Left lung (tissue), 14 donors: ENCODE measurements at places on chromosomes 16 and 17. TPM values are rescaled to one million over a fixed set of nuclear protein-coding genes. Genes with fewer than 3 reads are reported as not detected.

MYL4 gene
- 4.6 TPM for polyA plus RNA-seq

IGFALS gene
- polyA plus RNA-seq = 2.0 TPM

KRTAP4-1 gene
- not detected for polyA plus RNA-seq

HAP1 gene
- 0.74 TPM for polyA plus RNA-seq

CAPN15 gene
- polyA plus RNA-seq = 27.9 TPM

CSH1 gene
- 0.26 TPM for polyA plus RNA-seq

SLC25A39 gene
- polyA plus RNA-seq = 93.5 TPM

CLDN9 gene
- 5.5 TPM for polyA plus RNA-seq

NACA2 gene
- 4.8 TPM for polyA plus RNA-seq

NPIPA5 gene
- 43.5 TPM for polyA plus RNA-seq

PLLP gene
- polyA plus RNA-seq = 4.1 TPM

ZP2 gene
- polyA plus RNA-seq = 3.5 TPM

CCL4L2 gene
- polyA plus RNA-seq = 4.0 TPM

MPV17L gene
- polyA plus RNA-seq = 7.0 TPM

KRT32 gene
- not detected for polyA plus RNA-seq

FAAP100 gene
- 31.4 TPM for polyA plus RNA-seq

CDRT4 gene
- 20.2 TPM for polyA plus RNA-seq
